ENCODE measurements at places on chromosomes 2 and 18.

GRCh38 chr2:39380525-39381150 is 56.4 kb downstream of the MAP4K3 start:
- DNase-seq, result peak; percentile 32

GRCh38 chr2:904246-905024 is 46.2 kb upstream of the SNTG2 start:
- DNase-seq, result no peak

GRCh38 chr2:22904126-22904684 is 480.8 kb upstream of the KLHL29 start:
- DNase-seq, result peak; percentile 1

DNA sequence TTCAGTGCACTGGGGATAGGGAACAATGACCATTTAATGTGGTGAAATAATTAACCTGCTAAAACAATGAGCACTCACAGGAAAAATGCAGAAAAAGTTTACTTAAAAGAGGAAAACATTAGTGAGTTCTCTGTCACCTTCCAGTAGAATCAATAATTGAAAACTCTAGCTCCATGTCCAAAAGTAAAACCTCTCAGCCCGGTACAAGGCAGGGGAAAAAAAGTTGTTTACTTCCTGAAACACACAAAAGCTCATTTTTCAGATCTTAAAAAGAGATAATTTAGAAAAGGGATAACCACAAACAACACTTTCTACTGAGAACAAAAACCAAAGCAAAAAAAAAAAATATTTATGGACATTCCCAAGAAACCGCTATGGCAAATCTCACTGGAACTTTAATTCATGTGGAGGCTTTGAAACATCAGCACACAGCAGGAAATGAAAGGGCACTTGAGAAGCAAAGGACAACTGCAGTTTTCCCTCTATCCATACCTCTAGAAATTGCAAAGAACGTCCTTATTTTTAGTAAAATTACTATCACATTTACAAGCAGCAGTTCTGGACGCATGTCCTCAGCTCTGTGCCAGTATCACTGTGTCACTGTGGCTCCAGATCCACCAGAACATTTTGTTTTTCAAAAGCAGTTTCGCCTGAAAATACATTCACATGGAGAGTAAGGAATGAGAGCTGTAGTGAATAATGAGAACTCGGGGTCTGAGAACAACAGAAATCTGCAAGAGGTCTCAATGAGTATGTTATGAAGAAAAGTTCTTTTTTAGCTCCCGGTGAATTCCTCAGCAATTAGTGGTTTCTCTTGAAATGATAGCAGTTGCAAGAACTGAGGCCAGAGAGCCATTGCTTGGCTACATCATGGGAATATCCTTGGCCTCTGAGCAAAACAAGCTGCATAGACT is 44.7 kb upstream of the DNAH7 start:
- peak; percentile 79 for DNase-seq

DNA sequence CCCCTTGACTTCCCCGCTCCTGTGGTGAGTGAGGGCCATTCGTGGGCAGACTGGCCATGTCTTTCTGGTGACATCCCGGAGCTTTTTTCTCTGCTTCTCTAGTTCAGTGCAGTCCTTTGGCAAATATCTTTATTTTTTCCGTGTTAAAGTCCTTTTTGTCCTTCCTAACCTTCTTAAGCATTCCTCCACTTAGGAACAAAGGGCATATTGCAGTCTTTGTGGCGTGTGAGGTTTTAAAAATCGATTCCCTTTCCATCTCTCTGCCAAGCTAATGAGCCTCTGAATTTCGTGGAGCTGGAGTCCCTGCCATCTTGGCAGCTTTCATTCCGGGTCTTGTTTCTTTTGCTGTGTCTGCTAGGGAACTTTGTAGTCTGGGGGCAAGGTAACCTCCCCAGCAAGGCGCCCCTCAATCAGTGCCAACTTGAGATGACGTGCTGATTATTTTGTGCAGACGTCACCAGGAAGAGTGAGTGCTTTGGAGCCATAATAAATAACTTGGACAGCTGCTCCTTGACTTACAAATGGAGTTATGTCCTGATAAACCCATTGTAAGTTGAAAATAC is 5.1 kb downstream of the CNNM3 start:
- DNase-seq, result no peak

- no peak for DNase-seq
Observed at GRCh38 chr2:142104134-142104758, 26.6 kb downstream of the LRP1B start.

DNA sequence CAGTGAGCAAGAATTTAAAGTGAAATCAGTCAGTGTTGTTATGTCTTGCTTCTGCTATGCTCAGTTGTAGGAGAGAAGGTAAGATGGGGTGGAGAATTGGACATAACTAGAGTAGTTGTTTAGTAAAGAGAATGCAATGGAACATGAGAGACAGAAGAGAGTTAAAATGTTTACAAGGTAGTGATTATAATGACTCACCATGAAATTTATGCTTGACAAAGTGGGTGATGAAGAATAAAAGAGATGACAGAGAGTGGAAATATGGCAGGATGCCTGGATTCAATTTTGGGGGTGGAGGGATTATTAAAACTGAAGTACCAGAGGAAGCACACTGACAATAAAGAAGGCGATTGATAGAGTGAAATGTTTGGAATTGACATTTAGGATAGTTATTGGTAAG is 10.6 kb downstream of the SCG2 start:
- DNase-seq, result peak; percentile 77

DNA sequence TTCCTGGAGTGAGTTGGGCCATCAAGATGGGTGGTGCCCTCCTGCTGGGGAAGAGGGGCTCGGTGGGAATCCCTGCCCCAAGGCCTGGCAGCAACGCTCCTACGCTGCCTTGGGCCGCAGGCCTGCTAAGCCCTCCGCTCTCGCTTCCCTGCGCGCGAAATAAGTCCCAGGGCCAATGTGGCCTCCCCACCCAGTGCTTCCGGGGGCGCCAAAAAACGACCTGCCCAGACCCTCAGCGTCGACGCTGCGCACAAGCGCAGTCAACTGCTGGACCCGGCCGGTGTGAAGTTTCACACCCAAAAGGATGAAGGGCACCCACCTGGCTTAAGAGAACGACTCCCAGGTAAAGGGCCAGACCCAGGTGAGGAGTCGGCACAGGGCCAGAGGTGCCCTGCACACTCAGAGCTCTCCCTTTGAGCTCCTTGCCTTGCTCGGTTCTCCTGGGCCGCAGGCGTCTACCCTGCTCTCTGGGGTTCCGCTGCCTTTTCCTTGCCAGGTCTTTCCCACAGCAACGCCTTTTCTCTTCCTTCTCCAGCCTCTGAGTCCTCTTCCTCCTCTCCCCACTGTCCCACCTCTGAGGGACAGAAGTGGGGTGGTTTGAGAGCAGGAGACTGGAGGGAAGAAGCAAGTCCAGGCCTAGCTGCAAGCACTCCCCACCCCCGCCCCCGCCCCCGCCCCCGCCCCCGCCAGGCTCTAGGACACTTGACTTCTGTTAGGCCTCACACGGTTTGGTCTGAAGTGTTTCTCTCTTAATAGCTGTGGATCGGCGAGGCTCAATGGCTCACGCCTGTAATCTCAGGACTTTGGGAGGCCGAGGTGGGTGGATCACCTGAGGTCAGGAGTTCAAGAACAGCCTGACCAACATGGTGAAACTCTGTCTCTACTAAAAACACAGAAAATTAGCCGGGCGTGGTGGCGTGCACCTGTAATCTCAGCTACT is at the start of gene DNAJC5G:
Gene DNAJC5G, plus strand, starts transcription at position 223 of the 940 bp plus-strand sequence. CDS start 1,296 bp downstream, outside the sequence.
- no peak for DNase-seq

GRCh38 chr2:148273158-148273691 is 252.3 kb downstream of the MBD5 start:
- DNase-seq, result no peak

- DNase-seq, result peak; percentile 99
Observed at GRCh38 chr18:361941-362310, 94.1 kb upstream of the THOC1 start.

DNA sequence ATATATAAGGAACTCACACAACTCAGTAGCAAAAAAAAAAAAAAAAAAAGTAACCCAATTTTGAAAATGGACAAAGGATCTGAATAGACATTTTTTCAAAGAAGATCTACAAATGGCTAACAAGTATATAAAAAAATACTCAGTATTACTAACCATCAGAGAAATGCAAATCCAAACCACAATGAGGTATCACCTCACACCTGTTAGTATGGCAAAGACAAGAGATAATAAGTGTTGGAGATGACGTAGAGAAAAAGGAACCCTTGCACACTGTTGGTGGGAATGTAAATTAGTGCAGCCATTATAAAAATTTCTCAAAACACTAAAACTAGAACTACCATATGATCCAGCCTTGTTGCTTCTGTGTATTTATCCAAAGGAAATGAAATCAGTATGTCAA is 5.8 kb upstream of the CNDP1 start:
- no peak for DNase-seq

DNA sequence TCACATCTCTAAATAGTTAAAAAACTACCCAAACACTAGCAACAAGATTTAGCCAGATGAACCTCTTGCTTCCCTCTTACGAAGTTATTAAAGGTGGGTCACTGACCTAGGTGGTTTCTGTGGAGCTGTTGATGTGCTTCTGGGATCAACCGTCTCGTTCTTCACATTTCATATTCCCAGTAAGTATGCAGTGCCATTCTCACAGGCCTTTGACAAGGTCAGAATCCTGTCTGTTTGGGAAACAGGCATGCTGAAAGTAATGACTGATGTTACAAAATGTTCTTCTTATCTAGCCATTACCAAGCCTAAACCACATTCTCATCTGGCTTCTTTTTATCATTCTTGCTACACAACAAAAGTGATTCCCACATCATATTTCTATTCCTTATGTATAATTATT is 70.3 kb downstream of the WDR7 start:
- no peak for DNase-seq
